ENCODE measurements at places on chromosomes 2 and 18. TPM values are rescaled to one million over a fixed set of nuclear protein-coding genes. Genes with fewer than 3 reads are reported as not detected.

GRCh38 chr2:169034256-169034655, 3.1 kb upstream of the ABCB11 start:
- DNase-seq, result no peak

- DNase-seq, result no peak
Observed at GRCh38 chr18:28044036-28044435, 132.9 kb downstream of the CDH2 start.

DNA sequence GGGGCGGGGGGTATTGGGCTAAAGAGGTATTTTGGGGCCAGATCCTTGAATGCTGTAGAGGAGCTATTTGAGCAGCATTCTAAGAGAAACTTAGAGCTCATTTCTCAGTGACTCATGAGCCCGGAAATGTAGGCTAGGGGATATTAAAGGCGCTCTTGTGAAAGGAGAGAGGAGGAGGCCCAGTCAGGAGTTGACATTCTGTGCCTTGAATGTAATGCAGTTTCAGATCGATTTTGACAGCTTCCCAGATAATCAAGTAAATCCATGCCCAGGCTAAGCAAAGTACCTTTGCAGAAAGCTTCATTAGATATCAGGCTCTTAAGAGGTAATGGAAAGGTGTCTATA, 1.5 kb downstream of the CAB39 start:
- no peak for DNase-seq

DNA sequence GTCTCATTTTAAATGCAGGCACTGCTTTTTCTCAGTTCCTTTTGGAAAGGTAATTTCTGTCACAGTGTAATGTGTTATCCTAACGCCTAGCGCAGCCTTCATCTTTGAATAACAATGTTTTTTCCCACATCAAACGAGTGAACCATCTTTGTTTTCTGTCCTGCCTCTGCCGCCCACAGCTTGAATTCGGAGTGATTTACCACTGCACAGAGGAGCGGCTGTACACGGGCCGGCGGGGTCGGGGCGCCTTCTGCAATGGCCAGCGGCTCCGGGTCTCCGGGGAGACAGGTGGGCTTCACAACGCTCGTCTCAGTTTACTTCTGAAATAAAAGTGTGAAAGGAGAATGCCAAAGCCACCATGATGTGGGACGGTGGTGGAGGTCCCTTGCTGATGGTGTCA, 32.8 kb downstream of the IMPA2 start:
- DNase-seq, result no peak

DNA sequence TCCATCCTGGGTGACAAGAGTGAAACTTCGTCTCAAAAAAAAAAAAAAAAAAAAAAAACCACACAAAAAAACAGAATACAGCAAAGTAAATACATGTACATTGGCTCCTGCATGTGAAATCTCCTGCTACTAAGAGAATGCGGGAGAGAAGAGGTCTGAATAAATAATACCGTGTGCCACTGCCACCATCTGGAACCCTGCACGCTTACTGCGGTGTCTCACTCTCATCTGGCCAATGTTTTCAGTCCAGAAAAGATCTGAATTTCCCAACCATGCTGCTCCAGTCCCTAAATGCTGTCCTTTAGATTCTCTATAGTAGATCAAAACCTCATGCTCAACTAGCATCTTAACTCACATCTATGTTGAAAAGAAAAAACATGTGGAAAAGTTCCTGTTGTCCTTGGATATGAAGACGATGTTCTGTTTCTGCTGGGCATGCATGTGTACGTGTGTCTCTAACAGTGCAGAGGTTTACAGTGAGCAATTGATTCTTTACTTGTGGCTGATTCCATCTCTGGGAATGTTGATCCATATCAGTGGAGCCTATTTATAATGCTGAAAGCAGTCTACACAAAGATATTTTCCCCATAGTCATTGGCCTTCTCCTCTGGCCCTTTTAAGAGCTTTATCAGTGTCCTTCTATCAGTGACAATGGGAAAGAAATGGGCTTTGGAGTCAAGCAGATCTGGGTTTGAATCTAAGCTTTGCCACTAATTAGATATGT, 11.9 kb downstream of the STON1 start:
- no peak for DNase-seq

The SCN3A gene
- not detected for total RNA-seq

The ARHGEF4 gene
- 1.3 TPM for total RNA-seq

The IL1A gene
- total RNA-seq, result not detected

The PDCD1 gene
- total RNA-seq, result 0.18 TPM

The SCYGR3 gene
- total RNA-seq, result not detected

Data from left lobe of liver (tissue), 2 donors.